Left lung (tissue), 14 donors: ENCODE measurements at places on chromosomes 3 and 15. TPM values are rescaled to one million over a fixed set of nuclear protein-coding genes. Genes with fewer than 3 reads are reported as not detected.

The APOD gene
- 25.5 TPM for total RNA-seq

- no peaks in the 10 kb centered on the region for H3K4me1 ChIP-seq
- no peak overlapping the region for H3K4me3 ChIP-seq
- DNase-seq = no peak
- no peak overlapping the region for H3K27ac ChIP-seq
- H3K36me3 ChIP-seq = no peaks in the 10 kb centered on the region
- no peaks in the 10 kb centered on the region for H3K27me3 ChIP-seq
These were observed 127.5 kb downstream of the OSBPL10 start for GRCh38 chr3:31853580-31853979.

GRCh38 chr3:42052484-42053351 is 38.4 kb upstream of the TRAK1 start:
- no peak overlapping the region for H3K4me3 ChIP-seq
- H3K36me3 ChIP-seq = no peaks in the 10 kb centered on the region
- no peaks in the 10 kb centered on the region for H3K27me3 ChIP-seq

- no peak for DNase-seq
- H3K4me3 ChIP-seq = no peak overlapping the region
- H3K27me3 ChIP-seq = no peaks in the 10 kb centered on the region
- peaks cover 11% of the 10 kb centered on the region for H3K4me1 ChIP-seq
These were observed 74.3 kb downstream of the LARS2 start for GRCh38 chr3:45462522-45463265.

GRCh38 chr15:71784719-71785118 is 25.6 kb upstream of the NR2E3 start:
- no peak overlapping the region for H3K27ac ChIP-seq
- no peak for DNase-seq
- H3K27me3 ChIP-seq = no peaks in the 10 kb centered on the region
- H3K36me3 ChIP-seq = no peaks in the 10 kb centered on the region

DNA sequence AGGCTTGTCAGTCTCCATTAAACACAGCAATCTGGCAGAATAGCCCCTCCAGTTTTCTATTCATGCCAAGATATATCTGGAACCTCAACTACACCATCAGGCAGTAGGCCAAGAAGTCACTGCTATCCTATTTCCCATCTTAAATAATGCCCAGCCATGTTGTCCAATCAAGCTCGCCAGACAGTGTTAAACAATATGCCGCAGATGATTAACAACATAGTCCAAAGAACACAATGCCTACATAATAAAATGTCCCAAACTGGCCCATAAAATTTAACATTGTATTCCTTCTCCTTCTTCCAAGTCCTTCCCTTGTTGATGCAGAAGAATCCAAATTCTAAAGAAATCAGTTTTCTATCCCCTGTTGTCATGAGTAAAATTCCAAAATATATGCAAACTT is 427.4 kb upstream of the PPP2R3A start:
- H3K4me3 ChIP-seq = no peak overlapping the region
- no peaks in the 10 kb centered on the region for H3K4me1 ChIP-seq
- no peaks in the 10 kb centered on the region for H3K27me3 ChIP-seq
- no peaks in the 10 kb centered on the region for H3K36me3 ChIP-seq

DNA sequence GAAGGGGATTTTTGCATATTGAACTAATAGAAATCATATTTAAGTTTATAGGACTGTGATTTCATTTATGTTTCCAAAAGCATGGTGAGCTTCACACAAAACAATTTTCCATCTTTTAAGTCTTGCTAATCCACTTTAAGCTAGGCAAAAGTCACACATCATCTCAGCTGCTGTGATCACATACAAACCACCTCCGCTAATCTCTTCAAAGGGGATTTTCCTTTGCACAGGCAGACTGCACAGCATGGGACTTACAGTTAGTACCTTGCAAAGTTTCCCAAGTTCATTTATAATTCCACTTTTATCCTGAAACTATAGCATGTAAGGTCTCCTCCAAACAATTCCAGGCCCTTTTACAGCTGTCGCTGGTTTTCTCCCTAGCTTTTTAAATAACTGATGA is 225.1 kb upstream of the CNTN3 start:
- H3K4me1 ChIP-seq = no peaks in the 10 kb centered on the region
- H3K4me3 ChIP-seq = no peak overlapping the region
- no peak overlapping the region for H3K27ac ChIP-seq
- H3K36me3 ChIP-seq = no peaks in the 10 kb centered on the region
- DNase-seq = no peak

DNA sequence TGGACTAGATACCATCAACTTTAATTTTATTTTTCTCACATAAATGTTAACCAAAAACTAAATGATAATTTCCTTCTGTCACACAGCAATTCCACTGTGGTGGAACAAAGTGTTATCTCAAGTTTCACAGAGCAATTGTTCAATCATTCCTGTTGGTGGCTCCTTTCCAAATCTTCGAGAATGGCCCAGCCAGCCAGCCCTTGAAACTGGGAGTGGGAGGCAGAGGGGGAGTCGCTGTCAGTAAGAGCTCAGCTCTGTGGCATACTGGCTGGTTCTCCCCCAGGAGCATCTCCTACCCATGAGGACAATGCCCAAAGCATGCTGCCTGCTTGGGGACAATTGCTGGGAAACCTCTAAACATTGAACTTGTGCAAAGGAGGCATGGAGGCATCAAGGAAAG is 47.7 kb downstream of the MECOM start:
- H3K27ac ChIP-seq = no peak overlapping the region
- no peak overlapping the region for H3K4me3 ChIP-seq
- no peaks in the 10 kb centered on the region for H3K4me1 ChIP-seq
- H3K36me3 ChIP-seq = no peaks in the 10 kb centered on the region
- DNase-seq = no peak

The STAB1 gene
- 122 TPM for total RNA-seq

The GALNT15 gene
- total RNA-seq = 4.5 TPM

The RASGRP1 gene
- 19.2 TPM for total RNA-seq

GRCh38 chr3:66948041-66948440 is 50.1 kb upstream of the KBTBD8 start:
- no peaks in the 10 kb centered on the region for H3K36me3 ChIP-seq
- no peak for DNase-seq
- H3K4me1 ChIP-seq = no peaks in the 10 kb centered on the region
- H3K27me3 ChIP-seq = no peaks in the 10 kb centered on the region
- H3K4me3 ChIP-seq = no peak overlapping the region

GRCh38 chr15:97989299-97989698 is 28.8 kb downstream of the ARRDC4 start:
- no peak overlapping the region for H3K27ac ChIP-seq
- H3K36me3 ChIP-seq = no peaks in the 10 kb centered on the region
- H3K4me1 ChIP-seq = peaks cover 5% of the 10 kb centered on the region
- H3K4me3 ChIP-seq = no peak overlapping the region

The ITPKA gene
- total RNA-seq = 1.7 TPM

DNA sequence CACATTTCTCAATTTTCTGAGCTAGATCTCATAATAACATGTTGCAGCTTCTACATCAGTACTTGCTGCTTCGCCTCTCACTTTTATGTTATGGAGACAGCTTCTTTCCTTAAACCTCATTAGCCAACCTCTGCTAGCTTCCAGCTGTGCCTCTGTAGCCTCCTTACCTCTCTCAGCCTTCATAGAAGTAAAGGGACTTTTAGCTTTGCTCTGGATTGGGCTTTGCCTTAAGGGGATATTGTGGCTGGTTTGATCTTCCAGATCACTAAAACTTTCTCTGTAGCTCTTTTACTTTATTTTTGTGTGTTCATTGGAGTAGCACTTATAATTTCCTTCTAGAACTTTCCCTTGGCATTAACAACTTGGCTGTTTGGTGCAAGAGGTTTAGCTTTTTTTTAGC is 150.1 kb downstream of the ATG7 start:
- H3K27ac ChIP-seq = no peak overlapping the region
- no peaks in the 10 kb centered on the region for H3K27me3 ChIP-seq
- no peak overlapping the region for H3K4me3 ChIP-seq
- H3K36me3 ChIP-seq = no peaks in the 10 kb centered on the region
- no peaks in the 10 kb centered on the region for H3K4me1 ChIP-seq
- no peak for DNase-seq

The ROBO2 gene
- 22.2 TPM for total RNA-seq

DNA sequence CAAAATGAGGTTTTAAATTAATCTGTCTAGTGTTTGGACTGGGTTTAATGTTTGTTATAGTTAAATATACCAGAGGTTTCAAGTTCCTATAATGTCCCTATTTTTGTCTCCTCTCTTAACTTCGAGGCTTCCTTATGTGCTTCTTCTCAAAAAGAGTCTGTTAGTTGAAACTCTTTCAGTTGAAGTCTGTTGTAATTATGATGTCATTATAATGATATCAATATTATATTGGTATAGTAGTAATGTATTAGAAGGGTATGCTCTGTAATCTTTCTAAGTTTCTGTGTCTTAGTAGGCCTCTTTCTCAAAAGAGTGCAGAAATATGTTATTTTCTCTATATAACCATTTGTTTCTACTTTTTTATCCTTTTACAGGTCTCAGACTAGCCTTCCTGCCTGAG is 1148.0 kb downstream of the NSUN3 start:
- no peak overlapping the region for H3K27ac ChIP-seq
- no peak for DNase-seq
- H3K4me3 ChIP-seq = no peak overlapping the region
- H3K36me3 ChIP-seq = no peaks in the 10 kb centered on the region
- no peaks in the 10 kb centered on the region for H3K27me3 ChIP-seq

DNA sequence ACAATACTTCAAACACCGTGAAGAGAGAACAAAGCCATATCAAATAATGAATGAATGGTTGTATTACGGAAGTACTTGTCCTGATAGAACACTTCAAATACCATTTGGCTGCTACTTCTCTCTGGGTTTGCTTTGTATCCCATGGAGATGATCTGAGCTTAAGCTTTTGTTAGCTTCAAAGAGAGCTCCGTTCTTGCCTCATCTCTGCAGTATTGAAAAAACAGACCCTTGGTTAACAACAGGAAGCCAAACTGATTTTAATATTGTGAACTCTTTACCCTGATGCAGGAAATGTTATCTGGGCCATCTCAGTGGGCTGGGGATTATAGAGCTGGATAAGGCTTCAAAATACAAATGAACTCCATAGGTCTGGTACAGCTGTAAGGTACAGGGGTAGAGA is 101.0 kb downstream of the CHL1 start:
- no peaks in the 10 kb centered on the region for H3K27me3 ChIP-seq
- H3K4me1 ChIP-seq = no peaks in the 10 kb centered on the region
- H3K27ac ChIP-seq = no peak overlapping the region
- no peak for DNase-seq

- H3K36me3 ChIP-seq = no peaks in the 10 kb centered on the region
- no peak overlapping the region for H3K4me3 ChIP-seq
- no peak for DNase-seq
- H3K27ac ChIP-seq = no peak overlapping the region
These were observed 149.9 kb downstream of the FRMD5 start for GRCh38 chr15:44045217-44045616.

GRCh38 chr3:54432975-54433374 is 310.6 kb downstream of the CACNA2D3 start:
- H3K27ac ChIP-seq = no peak overlapping the region
- H3K4me3 ChIP-seq = no peak overlapping the region
- no peaks in the 10 kb centered on the region for H3K36me3 ChIP-seq
- no peaks in the 10 kb centered on the region for H3K4me1 ChIP-seq
- DNase-seq = no peak

GRCh38 chr3:142088522-142088921 is 60.8 kb downstream of the TFDP2 start:
- no peaks in the 10 kb centered on the region for H3K36me3 ChIP-seq
- no peak overlapping the region for H3K27ac ChIP-seq
- no peaks in the 10 kb centered on the region for H3K4me1 ChIP-seq
- no peak for DNase-seq
- H3K4me3 ChIP-seq = no peak overlapping the region

DNA sequence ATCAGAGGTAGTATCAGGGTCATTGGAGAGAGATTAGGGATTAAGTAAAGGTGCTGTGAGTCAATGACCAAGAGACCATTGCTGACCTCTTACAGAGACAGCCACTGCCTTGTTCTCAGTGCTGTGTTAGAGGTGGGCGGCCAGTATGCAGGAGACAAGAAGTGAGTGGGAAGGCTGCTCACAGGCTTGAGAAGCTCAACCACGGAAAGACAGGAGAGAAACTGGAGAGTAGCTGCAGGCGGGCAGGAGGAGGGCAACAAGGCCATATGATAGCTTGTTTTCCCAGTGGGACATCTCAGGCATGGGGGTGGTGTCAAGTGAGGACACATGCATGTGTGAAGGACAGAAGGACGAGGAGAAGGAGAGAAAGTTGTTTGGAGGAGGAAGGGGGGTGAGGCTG is 237.3 kb downstream of the PDCD6IP start:
- no peak overlapping the region for H3K4me3 ChIP-seq
- H3K36me3 ChIP-seq = no peaks in the 10 kb centered on the region
- no peak for DNase-seq
- H3K4me1 ChIP-seq = no peaks in the 10 kb centered on the region
- no peak overlapping the region for H3K27ac ChIP-seq

DNA sequence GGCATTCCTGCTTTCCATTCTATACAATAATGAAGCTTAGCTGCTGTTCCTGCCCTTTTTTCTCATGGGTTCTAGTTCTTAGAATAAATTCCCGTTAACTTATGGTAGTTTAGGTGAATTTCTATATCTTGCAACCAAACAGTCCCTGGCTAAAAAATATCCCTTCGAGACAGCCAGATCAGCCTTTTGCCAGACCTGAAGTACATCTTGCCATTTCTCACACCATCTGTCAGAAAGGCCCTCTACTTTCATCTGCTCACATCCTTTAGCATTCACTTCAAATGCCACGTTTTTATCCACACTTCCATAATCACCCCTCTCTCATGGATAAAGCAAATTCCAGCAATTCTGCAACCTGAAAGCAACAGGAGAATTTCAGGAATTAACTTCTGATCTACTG is 145.4 kb downstream of the GAP43 start:
- H3K36me3 ChIP-seq = no peaks in the 10 kb centered on the region
- no peaks in the 10 kb centered on the region for H3K27me3 ChIP-seq
- no peak overlapping the region for H3K27ac ChIP-seq
- no peaks in the 10 kb centered on the region for H3K4me1 ChIP-seq

GRCh38 chr15:83380682-83381081 is 66.5 kb upstream of the SH3GL3 start:
- DNase-seq = peak; percentile 40
- H3K27ac ChIP-seq = no peak overlapping the region
- H3K4me1 ChIP-seq = no peaks in the 10 kb centered on the region
- H3K4me3 ChIP-seq = no peak overlapping the region
- H3K36me3 ChIP-seq = no peaks in the 10 kb centered on the region

- H3K4me1 ChIP-seq = no peaks in the 10 kb centered on the region
- no peaks in the 10 kb centered on the region for H3K36me3 ChIP-seq
- no peaks in the 10 kb centered on the region for H3K27me3 ChIP-seq
- H3K27ac ChIP-seq = no peak overlapping the region
- no peak for DNase-seq
These were observed 26.4 kb downstream of the FAH start for GRCh38 chr15:80179025-80179759.

The COL7A1 gene
- 9.2 TPM for total RNA-seq

The ADAMTSL3 gene
- 10.5 TPM for total RNA-seq

DNA sequence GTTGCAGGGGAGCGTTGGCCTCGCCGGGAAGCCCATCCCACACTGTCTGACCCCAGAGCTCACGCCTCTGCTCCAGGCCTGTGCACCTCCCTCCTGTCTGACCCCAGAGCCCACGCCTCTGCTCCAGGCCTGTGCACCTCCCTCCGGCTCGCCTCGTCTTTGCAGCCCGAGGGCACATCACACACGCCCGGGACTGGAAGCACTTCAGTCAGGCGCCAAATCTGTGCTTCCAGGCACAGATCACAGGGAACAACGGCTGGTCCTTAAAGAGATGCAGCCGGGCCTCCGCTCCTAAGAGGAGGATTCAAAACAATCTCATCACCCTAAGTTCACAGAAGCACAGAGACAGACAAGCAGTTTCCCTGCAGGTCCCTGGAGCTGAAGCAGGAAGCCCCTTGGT is 103.0 kb upstream of the RPL32 start:
- H3K4me3 ChIP-seq = no peak overlapping the region
- H3K4me1 ChIP-seq = peaks cover 24% of the 10 kb centered on the region
- no peaks in the 10 kb centered on the region for H3K27me3 ChIP-seq
- H3K27ac ChIP-seq = no peak overlapping the region
- H3K36me3 ChIP-seq = peaks cover 37% of the 10 kb centered on the region
- DNase-seq = no peak

The ZBTB20 gene
- total RNA-seq = 63.5 TPM
